Epithelial cell of alveolus of lung (primary cell): ENCODE measurements at places on chromosomes 13 and 19. TPM values are rescaled to one million over a fixed set of nuclear protein-coding genes. Genes with fewer than 3 reads are reported as not detected.

The NCAN gene
- total RNA-seq, result 0.08 TPM in 1 of 2 replicates, not detected in the other

The ZNF625 gene
- 3.6 and 10.7 TPM in 2 replicates for total RNA-seq

The UBE2L5 gene
- not detected in 2 replicates for total RNA-seq

The OR10H1 gene
- total RNA-seq, result not detected in 2 replicates

The SSC5D gene
- total RNA-seq, result 6.9 and 19.6 TPM in 2 replicates

The ICAM5 gene
- 16.4 and 26.7 TPM in 2 replicates for total RNA-seq

The CLDN10 gene
- total RNA-seq, result 0.13 TPM in 1 of 2 replicates, not detected in the other

The CBARP gene
- total RNA-seq, result 1.9 and 4.5 TPM in 2 replicates

The PCID2 gene
- total RNA-seq, result 31.9 and 56.8 TPM in 2 replicates

The ZNF43 gene
- 5.0 and 9.4 TPM in 2 replicates for total RNA-seq

The APOC4 gene
- not detected in 2 replicates for total RNA-seq

The CYP2A6 gene
- not detected in 2 replicates for total RNA-seq

The TYROBP gene
- not detected in 2 replicates for total RNA-seq

The ZIC2 gene
- total RNA-seq, result 0.24 TPM in 1 of 2 replicates, not detected in the other

The ABHD17A gene
- total RNA-seq, result 107 and 116 TPM in 2 replicates

The ADGRE3 gene
- not detected in 2 replicates for total RNA-seq

The RPL18 gene
- total RNA-seq, result 3,283 and 3,843 TPM in 2 replicates

The CD33 gene
- total RNA-seq, result not detected in 2 replicates

The CCNA1 gene
- 2.3 TPM in 1 of 2 replicates, not detected in the other for total RNA-seq

The WDR88 gene
- not detected in 2 replicates for total RNA-seq

The C5AR2 gene
- total RNA-seq, result under 0.01 TPM in 1 of 2 replicates, not detected in the other

The PLVAP gene
- 1.3 TPM in 1 of 2 replicates, not detected in the other for total RNA-seq

The OR4F17 gene
- total RNA-seq, result not detected in 2 replicates

The KLK11 gene
- total RNA-seq, result not detected in 2 replicates

The GAPDHS gene
- total RNA-seq, result not detected in 2 replicates

The GRK1 gene
- total RNA-seq, result not detected in 2 replicates

The MTUS2 gene
- total RNA-seq, result under 0.01 TPM in 1 of 2 replicates, not detected in the other

The KLF1 gene
- total RNA-seq, result not detected in 2 replicates

The ADGRL1 gene
- 5.6 and 28.9 TPM in 2 replicates for total RNA-seq

The ZNF28 gene
- 6.5 and 7.0 TPM in 2 replicates for total RNA-seq

The MCEMP1 gene
- total RNA-seq, result not detected in 2 replicates

The TTC9B gene
- 0.08 TPM in 1 of 2 replicates, not detected in the other for total RNA-seq

The F10 gene
- total RNA-seq, result 12.8 and 29.5 TPM in 2 replicates

The PSG5 gene
- not detected in 2 replicates for total RNA-seq
